ENCODE measurements at places on chromosomes 16 and 17.

DNA sequence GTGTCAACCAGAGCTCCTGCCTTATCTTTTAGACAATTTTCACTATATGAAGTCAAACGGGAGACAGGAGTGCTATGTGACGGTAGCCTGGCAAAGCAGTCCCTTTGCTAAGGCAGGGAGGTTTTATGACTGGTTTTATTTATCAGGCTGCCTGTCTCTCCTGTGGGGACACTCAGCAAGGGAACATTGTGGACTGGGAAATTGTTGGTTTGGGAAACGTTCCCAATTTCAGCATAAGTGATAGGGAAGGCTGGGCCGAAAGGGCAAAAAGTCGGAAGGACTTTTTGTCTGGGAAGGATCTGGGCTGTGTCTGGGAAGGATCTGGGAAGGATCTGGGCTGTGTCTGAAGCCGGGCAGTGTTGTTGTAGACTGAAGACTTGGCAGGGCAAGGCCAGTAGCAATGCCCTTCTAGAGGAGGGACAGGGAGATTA, 211.2 kb downstream of the PARN start:
- DNase-seq, result no peak

- DNase-seq, result no peak
These were observed 407 bp upstream of the TMEM94 start for GRCh38 chr17:75456039-75456416.

GRCh38 chr16:77113835-77114234, 77.2 kb upstream of the MON1B start:
- DNase-seq, result no peak

- peak; percentile 39 for DNase-seq
These were observed 5.6 kb downstream of the POLG2 start for GRCh38 chr17:64491034-64491860.

DNA sequence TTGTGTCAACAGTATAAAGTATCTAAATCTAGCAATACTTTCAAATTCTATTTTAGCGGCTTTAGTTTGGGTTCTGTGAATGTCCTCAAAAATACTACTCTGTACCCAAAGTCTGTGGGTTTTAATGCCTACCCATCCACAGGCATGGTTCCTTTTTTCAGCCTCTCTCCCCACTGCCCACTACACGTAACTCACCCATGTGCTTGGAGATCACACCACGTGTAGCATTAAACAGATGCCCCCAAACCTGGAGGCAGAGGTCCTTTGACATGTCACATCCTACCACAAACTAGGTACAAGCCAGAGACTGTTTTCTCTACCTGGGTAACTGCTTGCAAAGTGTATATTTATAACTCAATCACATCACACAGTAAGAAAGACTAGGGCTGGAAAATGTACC, 5.4 kb downstream of the DYNC1LI2 start:
- no peak for DNase-seq

- no peak for DNase-seq
These were observed 109.7 kb downstream of the TRIM37 start for GRCh38 chr17:58996968-58997367.

- peak; percentile 53 for DNase-seq
These were observed 18.0 kb upstream of the PMFBP1 start for GRCh38 chr16:72189865-72190371.

- DNase-seq, result no peak
These were observed 74.2 kb upstream of the DNAJA2 start for GRCh38 chr16:47047524-47048203.

DNA sequence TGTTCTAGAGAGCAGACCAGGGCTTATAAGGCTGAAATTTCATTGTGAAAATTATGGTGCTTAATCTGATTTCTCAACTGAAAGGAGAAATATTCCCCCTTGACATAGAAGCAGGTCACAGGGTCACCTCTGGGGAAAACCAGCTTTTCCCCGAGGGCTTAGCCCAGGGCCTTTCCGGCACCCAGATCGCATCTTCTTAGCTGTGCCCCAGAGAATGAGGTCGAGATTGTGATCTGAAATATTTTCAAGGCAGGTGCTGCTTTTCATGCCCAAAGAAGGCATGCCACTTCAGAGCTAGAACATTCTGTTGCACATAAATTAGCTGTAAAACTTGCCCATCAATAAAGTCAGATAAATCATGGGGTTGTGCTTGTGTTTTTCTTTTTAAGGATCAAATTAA, 25.4 kb upstream of the ARHGAP17 start:
- no peak for DNase-seq

- peak; percentile 80 for DNase-seq
These were observed 27.0 kb upstream of the DHX8 start for GRCh38 chr17:43456661-43457361.

- peak; percentile 52 for DNase-seq
These were observed 2.1 kb downstream of the SRSF2 start for GRCh38 chr17:76735006-76735405.

DNA sequence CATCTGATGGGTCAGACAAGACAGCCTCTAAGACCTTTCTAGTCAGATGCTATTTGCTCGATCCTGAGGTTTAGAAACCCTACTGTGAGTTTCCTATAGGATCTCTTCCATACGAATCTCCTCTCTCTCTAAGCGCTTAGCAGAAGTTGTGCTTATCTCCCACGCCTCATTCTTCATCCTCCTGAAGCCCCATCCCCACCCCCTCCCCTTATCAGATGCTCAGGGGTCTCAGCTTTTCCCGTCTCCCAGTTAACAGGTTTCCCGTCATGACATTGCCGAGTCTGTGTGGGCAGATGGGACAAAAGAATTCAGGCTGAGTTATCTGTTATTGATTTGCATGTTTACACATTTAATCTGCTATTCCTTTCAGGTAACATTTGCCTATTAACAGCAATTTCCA, 99.0 kb upstream of the PIRT start:
- no peak for DNase-seq

DNA sequence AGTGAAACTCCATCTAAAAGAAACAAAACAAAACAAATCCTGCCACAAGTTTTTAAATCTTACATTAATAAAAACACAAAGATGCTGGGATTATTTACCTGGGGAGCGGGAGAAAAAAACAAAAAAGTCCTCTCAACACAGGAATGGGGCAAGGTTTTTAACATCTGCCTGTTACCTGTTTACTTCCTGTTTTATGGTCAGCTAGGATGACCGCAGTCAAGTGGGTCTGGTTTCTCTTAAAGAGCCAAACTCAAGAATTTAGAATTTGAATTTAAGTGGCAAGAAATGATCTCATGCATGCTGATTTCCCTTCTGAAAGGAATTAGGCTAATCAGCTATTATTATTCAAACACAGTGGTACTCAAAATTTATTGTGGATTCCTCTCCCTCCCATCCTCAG, 39.7 kb upstream of the TBC1D3K start:
- DNase-seq, result peak; percentile 51

- no peak for DNase-seq
These were observed 56.8 kb downstream of the HLF start for GRCh38 chr17:55321427-55322060.

- DNase-seq, result no peak
These were observed 17.2 kb downstream of the CMIP start for GRCh38 chr16:81461766-81462165.

DNA sequence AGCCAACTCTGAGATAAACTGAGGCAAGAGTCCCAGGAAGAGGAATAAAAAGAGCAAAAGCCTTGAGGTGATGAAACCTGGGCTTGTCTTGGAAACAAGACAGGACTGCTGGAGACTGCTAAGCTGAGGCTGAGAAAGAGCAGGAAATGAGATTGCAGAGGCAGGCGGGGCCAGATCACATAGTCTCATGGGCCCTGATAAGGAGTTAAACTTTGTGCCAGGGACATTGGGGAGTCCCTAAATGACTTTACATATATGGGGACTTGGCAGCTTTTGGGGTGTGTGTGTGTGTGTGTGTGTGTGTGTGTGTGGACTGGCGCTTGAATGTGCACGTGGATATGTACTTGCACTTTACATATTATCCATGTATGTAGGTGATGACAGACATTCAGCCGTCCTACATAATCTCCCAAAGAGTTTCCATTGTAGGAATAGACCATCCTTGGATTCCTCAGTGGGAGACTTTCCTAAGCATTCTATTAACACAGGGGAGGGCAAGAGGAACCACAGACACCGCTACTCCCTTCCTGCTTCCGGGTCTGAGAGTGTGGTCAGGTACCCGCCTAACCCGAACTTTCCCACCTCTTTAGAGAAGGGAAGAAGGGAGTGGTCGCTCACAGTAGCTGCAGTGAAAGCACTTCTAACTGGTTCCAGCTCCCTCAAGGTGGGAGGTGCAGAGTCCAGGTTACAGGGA, 123.1 kb downstream of the LYRM1 start:
- DNase-seq, result no peak

DNA sequence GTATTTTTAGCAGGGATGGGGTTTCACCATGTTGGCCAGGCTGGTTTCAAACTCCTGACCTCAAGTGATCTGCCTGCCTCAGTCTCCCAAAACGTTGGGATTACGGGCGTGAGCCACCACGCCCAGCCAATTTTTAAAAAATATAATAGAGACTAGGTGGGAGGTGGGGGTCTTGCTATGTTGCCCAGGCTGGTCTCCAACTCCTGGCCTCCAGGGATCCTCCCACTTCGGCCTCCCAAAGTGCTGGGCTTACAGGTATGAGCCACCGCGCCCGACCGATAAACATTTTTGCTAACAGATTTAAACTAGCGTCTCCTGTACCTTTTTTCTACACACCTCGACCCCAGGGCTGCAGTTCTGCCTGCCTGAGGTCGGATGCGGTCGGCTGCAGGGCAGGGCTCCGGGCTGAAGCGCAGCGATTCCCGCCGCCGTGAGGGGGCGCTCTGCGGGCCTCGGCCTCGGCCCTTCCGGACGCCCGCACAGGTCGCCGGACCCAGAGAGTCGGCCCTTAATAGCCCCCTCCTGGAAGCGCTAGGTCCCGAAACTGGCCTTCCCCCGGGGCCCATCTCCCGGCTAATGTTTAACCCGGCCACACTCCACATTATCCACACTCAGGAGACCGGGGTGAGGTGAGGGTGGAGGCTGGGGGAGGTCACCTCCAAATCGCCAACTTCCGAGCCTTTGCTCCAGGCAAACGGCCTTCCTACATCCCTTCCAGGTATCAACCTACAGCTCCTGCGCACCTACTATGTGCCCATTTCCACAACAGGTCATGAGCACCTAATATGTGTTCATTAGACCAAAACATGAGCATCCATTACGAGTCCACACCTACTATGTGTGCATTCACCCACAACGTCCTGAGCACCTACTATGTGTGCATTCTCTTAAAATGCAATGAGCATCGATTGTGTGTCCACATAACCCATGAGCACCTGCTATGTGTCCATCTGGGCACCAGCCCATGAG, 2.0 kb upstream of the GLIS2 start:
- DNase-seq, result peak; percentile 87
